HCT116 (cell line): ENCODE measurements at places on chromosomes 16 and 17.

DNA sequence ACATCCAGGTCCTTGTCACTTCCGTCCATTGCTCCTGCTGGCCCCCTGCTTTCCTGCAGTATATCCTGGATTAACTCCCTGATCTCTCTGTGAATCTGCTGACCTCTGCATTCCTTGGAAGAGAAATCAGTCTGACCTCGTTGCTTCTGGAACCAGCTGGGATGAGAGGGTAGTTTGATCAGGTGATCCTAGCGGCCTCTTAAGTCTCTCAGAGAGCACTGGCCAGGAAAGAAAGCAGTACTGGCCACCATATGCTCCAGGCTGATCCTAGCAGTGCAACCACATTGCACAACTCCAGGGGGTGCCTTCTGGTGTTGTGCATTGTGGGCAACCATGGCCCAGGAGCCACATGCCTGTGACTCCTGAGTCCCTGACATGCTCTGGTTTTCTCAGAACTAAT, 79.2 kb downstream of the ARHGAP23 start:
- H3K27ac ChIP-seq = no peak overlapping the region
- no peaks in the 10 kb centered on the region for H3K36me3 ChIP-seq
- H3K27me3 ChIP-seq = no peaks in the 10 kb centered on the region
- peaks cover 22% of the 10 kb centered on the region for H3K4me1 ChIP-seq
- no peak for DNase-seq

DNA sequence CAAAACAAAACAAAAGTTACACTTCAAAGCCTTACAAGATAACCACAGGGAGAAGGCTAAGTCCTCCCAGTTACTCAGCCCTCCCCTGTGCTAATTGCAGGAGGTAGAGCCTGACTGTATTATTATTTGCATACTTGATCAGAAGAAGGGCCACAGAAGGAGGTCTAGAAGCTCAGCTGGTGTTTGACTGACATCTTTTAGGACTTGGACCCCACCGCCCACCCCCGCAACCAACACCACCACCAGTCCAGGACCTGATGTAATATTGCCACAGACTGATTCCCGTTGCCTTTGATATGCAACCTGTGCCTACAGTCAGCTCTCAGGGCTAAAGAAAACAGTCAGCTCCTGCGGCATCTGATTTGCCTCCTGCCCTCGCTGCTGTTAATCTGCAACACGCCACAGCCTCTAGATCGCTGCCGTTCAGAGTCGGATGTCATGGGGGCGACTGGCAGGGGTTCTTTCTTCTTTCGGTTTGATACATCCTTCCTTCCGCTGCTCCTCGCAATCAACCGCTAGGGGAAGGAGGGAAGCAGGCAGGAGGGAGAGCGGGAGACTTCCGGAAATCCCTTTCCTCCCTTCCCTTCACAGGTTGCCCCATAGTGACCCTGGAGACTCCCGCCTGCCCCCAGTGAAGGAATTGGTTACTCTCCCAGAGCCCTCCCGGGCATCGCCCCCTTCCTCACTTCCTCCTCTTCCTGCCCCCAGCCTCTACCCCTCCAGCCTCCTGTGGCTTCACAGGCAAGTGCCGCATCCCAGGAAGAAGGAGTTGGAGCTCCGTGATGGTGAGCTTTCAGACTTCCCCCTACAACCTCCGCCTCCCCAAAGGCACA, 90.5 kb upstream of the SOX9 start:
- H3K27ac ChIP-seq = no peak overlapping the region
- H3K4me1 ChIP-seq = no peaks in the 10 kb centered on the region
- peaks cover 3% of the 10 kb centered on the region; the same call in 1 of the 2 replicates for H3K27me3 ChIP-seq
- DNase-seq = no peak
- no peak overlapping the region for H3K4me3 ChIP-seq

GRCh38 chr17:38379448-38379847, 27.8 kb downstream of the SOCS7 start:
- H3K4me1 ChIP-seq = no peaks in the 10 kb centered on the region
- H3K4me3 ChIP-seq = no peak overlapping the region
- no peaks in the 10 kb centered on the region for H3K27me3 ChIP-seq
- no peak overlapping the region for H3K27ac ChIP-seq

DNA sequence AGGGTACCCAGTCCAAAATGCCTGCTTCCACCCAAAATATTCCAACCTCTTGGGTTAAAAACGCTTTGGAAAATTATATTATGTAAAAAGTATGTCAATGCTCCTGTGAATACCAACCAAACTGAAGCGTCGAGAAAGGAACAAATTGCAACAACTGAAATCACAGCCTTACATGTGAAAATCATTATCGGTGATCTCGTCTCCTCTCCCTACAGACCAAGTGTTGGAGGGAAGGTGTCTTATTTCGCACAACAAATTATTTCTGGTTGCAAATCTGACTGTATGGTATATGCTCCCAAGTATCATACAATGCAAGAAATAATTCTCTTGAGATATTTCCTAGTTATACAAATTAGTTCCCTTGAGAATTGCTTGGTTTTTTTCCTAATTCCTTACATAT, 89.3 kb upstream of the CDYL2 start:
- no peaks in the 10 kb centered on the region for H3K4me1 ChIP-seq
- DNase-seq = no peak
- H3K4me3 ChIP-seq = no peak overlapping the region
- no peaks in the 10 kb centered on the region for H3K36me3 ChIP-seq
- no peak overlapping the region for H3K27ac ChIP-seq

DNA sequence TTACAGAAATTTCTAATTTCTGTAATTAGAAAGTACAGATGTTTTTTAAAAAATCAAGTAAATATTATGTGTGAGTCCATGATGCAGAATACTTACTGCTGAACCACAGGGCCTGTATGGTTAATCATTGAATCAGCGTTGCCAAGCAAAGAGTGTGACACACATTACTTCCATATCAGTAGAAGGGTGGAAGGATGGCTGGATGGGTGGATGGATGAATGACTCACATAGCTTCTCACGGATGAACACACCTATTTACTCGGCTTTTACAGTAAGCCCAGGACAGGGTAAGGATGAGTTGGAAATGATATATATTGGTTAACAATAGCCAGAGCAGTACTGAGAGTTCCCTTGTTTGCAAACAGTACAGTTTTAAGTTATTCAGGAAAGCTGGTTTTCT, 495.9 kb upstream of the RBFOX1 start:
- H3K27ac ChIP-seq = no peak overlapping the region
- H3K27me3 ChIP-seq = no peaks in the 10 kb centered on the region
- no peak for DNase-seq
- no peaks in the 10 kb centered on the region for H3K36me3 ChIP-seq
- H3K4me3 ChIP-seq = no peak overlapping the region
- no peaks in the 10 kb centered on the region for H3K4me1 ChIP-seq
